RPMI7951 (cell line): ENCODE measurements at places on chromosomes 13 and 19. TPM values are rescaled to one million over a fixed set of nuclear protein-coding genes. Genes with fewer than 3 reads are reported as not detected.

Gene KASH5
- not detected in 2 replicates for total RNA-seq

Gene CYP4F3
- not detected in 2 replicates for total RNA-seq

Gene RGS9BP
- total RNA-seq = 0.72 and 0.98 TPM in 2 replicates

Gene HS6ST3
- total RNA-seq = not detected in 2 replicates

Gene CEACAM1
- 0.12 and 0.20 TPM in 2 replicates for total RNA-seq

Gene RYR1
- under 0.01 TPM in 1 of 2 replicates, not detected in the other for total RNA-seq

Gene TMPRSS9
- total RNA-seq = 0.10 TPM in 1 of 2 replicates, not detected in the other

Gene THSD8
- not detected in 2 replicates for total RNA-seq

Gene CCDC194
- total RNA-seq = not detected in 2 replicates

Gene FFAR3
- total RNA-seq = not detected in 2 replicates

Gene TNFSF13B
- 1.6 and 2.8 TPM in 2 replicates for total RNA-seq

Gene ZNF208
- total RNA-seq = 0.48 and 0.98 TPM in 2 replicates

Gene FAM124A
- 0.10 and 0.24 TPM in 2 replicates for total RNA-seq
